ENCODE measurements at places on chromosomes 16 and 17.
A peak's percentile ranks its signal among the peaks of the same experiment; 100 is the strongest.

DNA sequence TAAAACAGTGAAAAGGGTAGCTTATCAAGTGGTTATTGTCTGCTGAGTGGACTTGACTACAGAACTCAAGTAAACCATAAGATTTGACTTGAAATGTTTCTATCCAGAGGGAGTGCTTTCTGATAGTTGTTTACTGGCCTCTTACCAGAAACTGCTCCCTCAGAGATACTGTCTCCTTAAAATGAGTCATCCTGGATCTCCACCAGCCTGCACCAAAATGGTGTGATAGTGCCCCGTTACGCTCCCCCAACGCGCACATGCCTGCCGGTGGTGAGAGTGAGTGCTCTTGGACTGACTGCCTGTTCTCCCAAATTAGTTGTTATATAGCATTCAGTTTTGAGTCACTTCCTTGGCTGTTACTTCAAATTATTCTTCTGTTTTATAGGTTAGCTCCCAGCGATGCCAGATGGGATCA lies 22.9 kb downstream of the PRCD start:
- peak; percentile 97 for DNase-seq

- DNase-seq = peak; percentile 57
These were observed 834 bp downstream of the FLYWCH1 start for GRCh38 chr16:2912330-2913199.

DNA sequence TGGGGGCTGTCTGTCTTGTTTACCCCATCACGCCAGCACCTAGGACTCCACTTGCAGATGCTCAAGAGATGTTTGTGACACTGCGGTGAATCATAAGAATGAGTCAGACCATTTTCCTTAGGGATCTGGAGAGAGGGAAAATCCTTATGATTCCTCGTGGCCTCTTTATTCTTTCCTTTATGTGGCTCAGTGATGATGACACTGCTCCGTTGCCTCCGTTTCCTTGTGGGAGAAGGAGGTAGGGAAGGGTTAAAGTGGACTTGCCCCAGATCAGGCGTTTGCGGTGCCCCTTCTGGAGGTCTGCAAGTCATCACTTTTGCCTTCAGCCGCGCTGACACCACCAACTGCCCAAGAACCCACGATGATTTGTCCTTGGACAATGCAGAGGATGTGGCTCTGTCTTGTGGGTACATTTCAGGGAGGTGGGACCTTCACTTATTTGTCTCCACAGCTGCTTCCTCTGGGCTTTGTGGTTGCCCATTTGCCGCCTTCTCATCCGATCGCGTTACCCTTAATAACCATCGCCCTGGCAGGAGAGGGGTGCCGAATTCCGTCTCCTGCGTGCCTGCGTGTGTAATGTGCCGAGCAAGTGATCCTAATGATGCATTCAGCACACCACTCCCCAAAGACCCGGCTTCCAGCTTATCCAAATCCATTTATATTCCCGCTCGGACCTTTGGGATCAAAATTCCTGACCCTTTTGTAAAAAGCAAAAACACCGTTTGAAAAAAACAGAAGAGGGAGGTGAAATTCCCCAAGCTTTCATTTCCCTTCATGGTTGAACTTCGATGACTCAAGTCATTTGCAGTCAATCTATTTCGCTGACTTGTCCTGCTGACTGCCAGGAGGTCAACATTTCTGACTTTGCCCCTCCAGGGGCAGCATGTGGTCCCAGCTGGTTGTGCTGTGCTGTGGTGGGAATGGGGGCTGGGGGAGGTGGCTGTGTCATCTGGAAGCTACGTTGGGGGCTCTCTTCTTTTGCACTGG lies 87.2 kb upstream of the IRX3 start:
- DNase-seq = peak; percentile 80

- DNase-seq = no peak
These were observed 86.8 kb downstream of the MSI2 start for GRCh38 chr17:57342963-57343589.

DNA sequence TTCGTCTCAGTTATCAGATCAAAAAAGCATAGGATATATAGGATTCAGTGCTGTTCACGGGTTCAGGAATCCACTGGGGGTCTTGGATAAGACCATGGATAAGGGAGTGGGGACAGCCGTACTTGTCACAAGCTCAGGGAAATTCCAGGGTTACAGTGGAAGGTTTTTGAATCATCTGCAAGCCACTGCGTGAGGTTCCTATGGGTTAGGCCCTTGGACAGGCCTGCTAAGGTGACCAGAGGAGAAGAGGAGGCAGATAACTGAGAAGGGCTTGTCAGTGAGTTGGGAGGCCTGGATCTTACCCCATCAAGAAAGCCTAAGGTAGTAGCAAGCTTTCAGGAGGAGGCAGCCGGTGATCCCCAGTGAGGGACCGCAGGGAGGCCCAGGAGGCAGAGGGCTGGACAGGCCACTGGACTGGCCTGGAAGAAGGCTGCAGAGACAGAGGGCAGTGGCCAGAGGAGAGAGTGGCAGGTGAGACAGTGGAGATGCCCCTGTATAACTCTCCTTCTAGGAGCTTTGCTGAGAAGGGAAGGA lies 27.3 kb downstream of the NGFR start:
- no peak for DNase-seq

DNA sequence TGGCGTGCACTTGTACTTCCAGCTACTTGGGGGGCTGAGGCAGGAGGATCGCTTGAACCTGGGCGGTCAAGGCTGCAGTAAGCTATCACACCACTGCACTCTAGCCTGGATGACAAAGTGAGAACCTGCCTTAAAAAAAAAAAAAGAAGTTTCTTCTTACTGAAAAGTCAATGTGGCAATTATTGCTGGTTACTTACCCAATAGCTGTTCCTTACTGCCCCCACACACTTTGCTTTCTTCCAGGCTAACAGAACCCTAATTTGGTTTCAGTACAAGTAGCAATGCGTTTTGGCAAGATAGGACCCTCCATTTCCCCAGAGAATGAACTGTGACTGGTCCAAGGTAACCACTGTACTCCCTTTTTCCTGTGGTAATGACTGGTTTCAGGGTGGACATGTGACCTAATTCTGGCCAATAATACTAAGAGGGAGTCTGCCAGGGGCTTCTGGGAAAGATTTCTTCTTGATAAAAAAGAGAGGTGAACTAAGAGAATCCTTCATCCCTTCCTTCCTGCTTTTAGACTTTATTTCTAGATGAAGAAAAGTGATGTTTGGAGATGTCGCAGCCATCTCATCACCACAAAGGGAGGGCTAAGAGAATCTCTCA lies 58.8 kb upstream of the MSI2 start:
- no peak for DNase-seq

- DNase-seq = no peak
These were observed 1.7 kb downstream of the CMTM3 start for GRCh38 chr16:66605979-66606751.

GRCh38 chr16:1978476-1979120 lies 2.7 kb downstream of the NOXO1 start:
- DNase-seq = no peak

- DNase-seq = no peak
These were observed 1.5 kb downstream of the FGF11 start for GRCh38 chr17:7440834-7441195.

DNA sequence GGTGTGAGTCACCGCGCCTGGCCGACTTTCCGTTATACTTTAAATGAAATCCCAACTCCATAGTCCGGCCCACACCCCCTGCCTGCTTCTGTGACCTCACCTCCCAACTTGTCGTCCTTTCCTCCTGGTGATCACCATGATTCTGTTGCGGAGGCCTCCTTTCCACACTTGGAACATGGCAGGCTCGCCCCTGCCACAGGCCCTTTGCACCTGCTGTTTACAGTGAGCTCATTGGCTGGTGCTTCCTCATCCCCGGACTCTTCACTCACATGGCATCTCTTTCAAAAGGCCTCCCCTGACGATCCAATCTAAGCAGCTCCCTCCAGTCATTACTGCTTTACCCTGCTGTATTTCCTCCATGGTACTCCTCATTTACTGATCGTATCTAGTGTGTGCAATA lies 64.6 kb downstream of the RAP1GAP2 start:
- DNase-seq = no peak

DNA sequence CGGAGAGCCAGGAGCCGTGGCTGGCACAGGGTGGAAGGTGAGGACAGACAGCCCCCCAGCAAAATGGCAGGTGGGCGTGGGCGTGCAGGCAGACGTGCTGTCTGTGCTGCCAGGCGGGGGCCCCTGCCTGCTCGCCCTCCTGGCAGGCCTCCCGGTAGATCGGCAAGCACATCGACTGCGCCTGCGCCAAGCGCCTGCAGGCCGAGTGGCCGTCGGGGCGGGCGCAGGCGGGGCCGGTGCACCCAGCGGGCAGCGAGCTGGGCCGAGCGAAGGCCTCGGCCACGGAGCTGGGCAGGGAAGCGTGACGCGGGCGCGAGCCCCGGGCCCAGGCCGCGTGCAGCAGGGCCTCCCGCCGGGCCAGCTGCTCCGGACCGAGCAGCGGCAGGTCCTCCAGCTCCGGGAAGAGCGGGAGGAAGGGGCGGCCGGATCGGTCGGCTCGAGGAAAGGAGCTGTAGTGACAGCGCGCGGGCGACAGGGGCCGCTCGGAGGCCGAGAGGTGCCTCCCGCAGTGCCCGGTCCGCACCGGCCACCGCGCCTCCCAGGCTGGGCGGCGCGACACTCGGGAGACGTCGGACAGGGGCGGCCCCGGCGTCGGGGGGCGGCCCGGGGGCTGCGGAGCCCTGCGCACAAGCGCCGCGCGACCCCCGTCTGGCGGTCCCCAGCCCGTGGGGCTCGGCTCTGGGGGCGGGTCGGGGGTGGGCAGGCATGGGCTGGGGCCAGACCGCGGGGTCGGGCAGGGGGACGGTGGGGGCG lies 16.9 kb downstream of the GRIN2C start:
- DNase-seq = peak; percentile 34

GRCh38 chr16:23877107-23878070 lies 41.6 kb downstream of the PRKCB start:
- DNase-seq = no peak

GRCh38 chr16:75198135-75198600 lies 8.8 kb downstream of the CTRB2 start:
- DNase-seq = no peak

- DNase-seq = no peak
These were observed 999 bp upstream of the FLYWCH2 start for GRCh38 chr16:2881783-2882649.

- DNase-seq = no peak
These were observed 79.5 kb upstream of the DOC2B start for GRCh38 chr17:260944-261343.

DNA sequence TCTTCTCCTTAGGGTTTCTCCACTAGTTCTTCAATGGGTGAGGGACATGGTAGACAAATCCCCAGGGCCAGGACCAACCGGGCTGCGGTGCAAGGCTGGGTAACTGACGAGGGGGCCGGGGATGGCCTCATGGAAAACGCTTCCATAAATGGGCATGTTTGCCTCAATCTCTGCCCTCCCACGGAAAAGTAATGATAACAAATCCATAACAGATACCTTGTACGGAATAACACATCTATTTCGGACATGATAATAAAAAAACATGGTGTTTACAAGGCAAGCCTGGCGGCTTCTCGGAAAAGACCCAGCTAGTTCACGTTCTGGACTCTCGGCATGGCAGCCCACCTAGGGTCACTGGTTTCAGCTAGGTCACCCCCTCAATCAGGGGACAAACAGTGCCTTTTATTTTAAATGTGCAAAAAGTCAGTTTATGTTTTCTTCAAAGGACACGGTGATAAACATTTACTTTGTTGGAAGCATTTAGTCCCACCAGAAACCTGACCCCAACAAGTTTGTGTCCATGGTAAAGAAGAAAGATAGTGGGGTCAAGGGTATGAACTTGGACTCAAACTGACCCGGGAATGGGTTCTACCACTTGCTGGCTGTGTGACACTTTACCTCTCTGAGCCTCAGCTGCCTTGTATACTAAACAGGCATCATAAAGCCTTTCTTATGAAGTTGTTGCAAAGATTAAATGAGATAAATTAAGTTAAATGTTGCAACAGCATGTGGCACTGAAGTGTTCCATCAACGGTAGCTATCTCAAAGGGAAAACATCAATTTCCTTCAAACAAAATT lies 1.7 kb downstream of the MYH11 start:
- DNase-seq = no peak

DNA sequence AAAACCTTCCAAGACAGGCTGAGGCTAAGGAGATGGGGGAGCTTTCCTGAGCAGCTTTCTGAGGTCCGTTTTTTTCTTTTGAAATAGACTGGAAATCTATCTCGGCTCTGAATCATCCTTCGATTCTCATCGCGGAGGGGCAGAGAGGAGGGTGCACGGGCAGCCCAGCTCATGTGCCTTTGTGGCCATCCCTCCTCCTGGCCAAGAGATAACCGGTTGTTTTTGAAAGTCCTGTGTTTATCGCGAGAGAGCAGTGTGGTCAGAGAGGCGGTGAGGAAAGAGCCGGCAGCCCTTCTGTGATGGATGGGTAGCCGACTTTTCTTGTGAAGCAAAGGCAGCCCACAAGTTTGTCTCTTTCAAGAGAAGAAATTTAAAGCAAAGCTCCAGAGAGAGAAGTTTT lies 191.6 kb downstream of the CCDC182 start:
- peak; percentile 9 for DNase-seq

GRCh38 chr17:10613775-10614513 lies 43.2 kb downstream of the MYH3 start:
- peak; percentile 24 for DNase-seq

GRCh38 chr17:41777574-41778188 lies 8.8 kb downstream of the JUP start:
- DNase-seq = peak; percentile 70

DNA sequence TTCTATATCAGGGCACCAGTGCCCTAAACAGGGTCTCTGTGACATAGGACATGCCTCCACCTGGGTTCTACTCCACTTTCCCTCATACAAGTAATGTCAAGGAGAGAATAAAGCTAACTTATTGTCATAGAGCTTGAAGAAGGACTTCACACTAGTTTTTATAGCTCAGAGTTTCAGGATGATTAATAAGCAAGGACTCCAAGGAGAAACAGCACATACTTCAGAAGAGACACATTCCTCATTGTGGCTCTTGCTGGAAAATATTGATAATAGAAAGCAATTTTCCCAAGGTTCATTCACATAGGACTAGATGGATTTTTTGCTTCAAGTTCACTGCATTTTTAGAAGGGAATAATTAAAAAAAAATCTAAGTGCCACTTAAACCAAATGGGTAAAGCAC lies 133.3 kb downstream of the CA10 start:
- DNase-seq = no peak

- DNase-seq = no peak
These were observed 156.6 kb downstream of the GSG1L start for GRCh38 chr16:27906883-27907282.

- peak; percentile 61 for DNase-seq
These were observed 586 bp downstream of the GLYR1 start for GRCh38 chr16:4846503-4846900.
